ENCODE measurements at places on chromosomes 6 and 20. TPM values are rescaled to one million over a fixed set of nuclear protein-coding genes. Genes with fewer than 3 reads are reported as not detected.

DNA sequence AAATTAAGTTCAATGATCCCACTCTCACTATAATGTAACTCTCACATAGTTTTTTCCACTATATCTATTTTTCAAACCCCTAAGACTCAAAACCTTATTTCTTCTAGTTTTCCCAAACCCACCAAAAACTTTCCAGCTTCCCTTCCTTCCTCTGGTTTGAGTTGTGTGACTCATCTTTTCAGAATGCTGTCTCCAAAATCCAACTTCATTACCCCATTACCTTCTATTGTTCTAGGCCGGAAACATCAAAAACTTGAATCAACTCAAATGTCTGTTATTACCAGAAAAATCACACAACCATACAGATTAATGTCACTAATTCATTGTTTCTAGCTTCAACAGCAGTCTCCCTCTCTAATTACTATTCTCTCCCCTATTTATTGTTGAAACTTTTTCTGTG, 1090.3 kb downstream of the HACE1 start:
- H3K4me1 ChIP-seq = no peaks in the 10 kb centered on the region
- no peak for DNase-seq
- no peak overlapping the region for H3K27ac ChIP-seq
- H3K27me3 ChIP-seq = no peaks in the 10 kb centered on the region
- H3K4me3 ChIP-seq = no peak overlapping the region

Gene ZFP64
- polyA plus RNA-seq = 2.0 TPM

Gene ASIP
- polyA plus RNA-seq = 117 TPM

DNA sequence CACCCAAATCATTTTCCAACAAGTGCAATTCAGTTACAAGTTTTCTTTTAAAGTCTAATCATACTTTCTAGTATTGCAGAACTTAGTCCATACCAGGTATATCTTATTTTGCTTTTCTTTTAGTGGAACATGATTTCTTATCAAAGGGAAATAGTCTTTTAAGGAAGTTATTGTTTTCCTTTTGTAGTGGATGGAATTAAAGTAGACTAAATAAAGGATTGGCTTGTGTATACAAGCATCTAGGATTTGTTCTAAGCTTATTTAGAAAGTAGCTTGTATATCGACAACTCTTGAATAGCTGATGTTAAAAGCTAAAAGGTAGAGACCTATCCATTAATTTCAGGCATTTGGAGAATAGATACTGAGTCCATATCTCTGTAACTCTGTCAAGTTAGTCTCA, 14.8 kb downstream of the DCBLD1 start:
- H3K27me3 ChIP-seq = no peaks in the 10 kb centered on the region
- H3K27ac ChIP-seq = no peak overlapping the region
- H3K4me1 ChIP-seq = peaks cover 25% of the 10 kb centered on the region
- DNase-seq = no peak
- no peaks in the 10 kb centered on the region for H3K36me3 ChIP-seq

Gene RBPJL
- polyA plus RNA-seq = not detected

Gene OTOR
- polyA plus RNA-seq = not detected

Gene BTNL2
- not detected for polyA plus RNA-seq
